ENCODE measurements at places on chromosomes 12 and 14.

- DNase-seq: no peak
Observed at GRCh38 chr12:88903333-88903732, 323.1 kb upstream of the KITLG start.

DNA sequence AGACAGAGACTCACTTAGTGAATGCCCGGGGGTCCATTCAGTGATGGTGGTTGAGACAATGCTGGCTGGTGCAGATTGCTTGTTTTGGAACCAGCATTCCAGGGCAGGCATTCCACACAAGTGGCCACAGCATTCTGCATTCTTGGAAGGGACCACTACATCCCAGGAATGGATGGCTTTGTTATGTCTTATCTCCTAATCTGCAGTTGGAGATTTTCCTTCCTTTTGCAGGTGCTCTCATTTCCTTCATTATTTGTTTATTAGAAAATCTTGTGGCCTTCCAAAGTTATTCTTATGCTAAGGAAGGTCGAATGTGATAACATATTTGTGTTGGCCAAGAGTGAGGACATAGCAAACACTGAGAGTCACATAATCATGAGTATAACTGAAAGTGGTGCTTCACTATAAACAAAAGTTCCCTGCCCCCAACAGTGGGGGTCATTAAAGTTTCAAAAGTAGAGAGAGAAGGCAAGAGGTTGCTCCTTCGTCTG, 66.0 kb downstream of the BMP4 start:
- no peak for DNase-seq

GRCh38 chr12:111406474-111407376, 1.0 kb downstream of the SH2B3 start:
- no peak for DNase-seq

- no peak for DNase-seq
Observed at GRCh38 chr14:90003526-90004307, 48.0 kb downstream of the TDP1 start.
